Stimulated activated CD4-positive, alpha-beta T cell treated with anti-CD3 and anti-CD28 coated beads, Interleukin-1b, Interleukin-23, amount 100 ng/mL, for 24 hours (primary cell): ENCODE measurements at places on chromosomes 7 and 10.

DNA sequence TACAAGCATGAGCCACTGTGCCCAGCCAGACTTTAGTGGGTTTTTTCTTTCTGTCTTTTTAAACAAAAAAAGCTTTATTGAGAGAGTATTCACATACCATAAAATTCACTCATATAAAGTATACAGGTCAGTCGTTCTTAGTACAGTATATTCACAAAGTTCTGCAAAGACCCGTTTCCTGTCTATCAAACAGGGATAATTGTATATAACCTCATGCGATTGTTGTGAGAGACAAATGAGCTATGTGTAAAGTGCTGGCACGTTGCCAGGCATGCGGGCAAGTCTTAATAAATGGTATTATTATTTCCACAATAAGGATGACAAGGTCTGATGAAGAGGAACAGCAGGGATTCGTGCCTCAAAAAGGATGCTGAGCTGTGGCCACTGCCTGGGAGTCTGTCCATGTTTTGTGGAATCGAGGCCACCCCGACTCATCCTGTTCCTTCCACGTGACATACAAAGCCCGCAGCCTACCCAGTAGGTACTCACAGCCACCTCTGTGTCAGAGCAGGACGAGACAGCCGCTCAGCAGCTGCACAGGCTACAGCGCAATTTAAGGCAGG, 51.6 kb downstream of the SMKR1 start:
- DNase-seq = peak; percentile 11

- no peak for DNase-seq
Measured at GRCh38 chr10:93584445-93584844, 16.6 kb downstream of the RBP4 start.

- no peak for DNase-seq
Measured at GRCh38 chr7:106840342-106840741, 24.7 kb upstream of the PIK3CG start.

DNA sequence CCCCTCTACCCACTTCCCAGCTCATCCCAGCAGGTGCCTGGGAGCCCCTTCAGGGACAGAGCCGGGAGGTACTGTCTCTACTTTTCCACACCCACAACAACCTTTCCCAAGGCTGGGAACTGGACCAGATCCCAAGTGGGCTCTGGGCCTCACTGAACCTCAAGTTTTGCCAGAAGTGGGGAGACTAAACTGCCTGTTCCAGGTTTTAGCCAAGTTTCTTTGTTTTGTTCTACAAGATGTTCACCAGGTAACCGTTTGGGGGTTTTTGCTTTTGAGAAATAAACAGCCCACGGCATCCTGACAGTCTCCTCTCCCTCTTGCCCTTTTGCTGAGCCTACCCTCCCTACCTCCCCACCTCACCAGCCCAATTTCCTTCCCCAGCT, 10.6 kb upstream of the EMX2 start:
- no peak for DNase-seq

DNA sequence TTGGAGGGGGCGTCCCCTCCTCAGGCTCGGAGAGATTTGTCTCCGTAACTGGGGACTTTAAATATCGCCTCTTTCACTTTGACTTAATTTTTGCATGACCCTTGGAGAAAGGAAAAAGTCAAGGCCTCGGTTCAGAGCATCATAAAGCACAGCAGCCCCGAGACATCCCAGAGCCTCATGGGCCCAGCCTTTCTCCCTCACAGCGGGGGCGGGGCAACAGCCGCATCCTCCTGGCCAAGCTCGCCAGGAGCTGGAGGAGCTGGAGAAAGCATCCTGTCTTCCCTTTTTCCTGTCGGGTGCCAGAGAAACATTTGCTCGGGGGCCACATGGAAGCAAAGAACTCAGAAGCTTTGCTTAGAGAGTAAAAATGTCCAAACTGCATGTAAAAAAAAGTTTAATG, 43.6 kb upstream of the DPYSL4 start:
- DNase-seq = no peak
